ENCODE measurements at places on chromosomes 13 and 19. TPM values are rescaled to one million over a fixed set of nuclear protein-coding genes. Genes with fewer than 3 reads are reported as not detected.

- H3K36me3 ChIP-seq: no peaks in the 10 kb centered on the region
- H3K4me3 ChIP-seq: no peak overlapping the region
- no peak overlapping the region for H3K27ac ChIP-seq
- no peak for DNase-seq
- H3K4me1 ChIP-seq: no peaks in the 10 kb centered on the region
- H3K27me3 ChIP-seq: no peaks in the 10 kb centered on the region
These were observed 295.4 kb downstream of the SLITRK6 start for GRCh38 chr13:85503797-85504196.

The FCAR gene
- total RNA-seq: not detected

The PRKCSH gene
- 276 TPM for total RNA-seq

The ZNF30 gene
- 7.4 TPM for total RNA-seq

DNA sequence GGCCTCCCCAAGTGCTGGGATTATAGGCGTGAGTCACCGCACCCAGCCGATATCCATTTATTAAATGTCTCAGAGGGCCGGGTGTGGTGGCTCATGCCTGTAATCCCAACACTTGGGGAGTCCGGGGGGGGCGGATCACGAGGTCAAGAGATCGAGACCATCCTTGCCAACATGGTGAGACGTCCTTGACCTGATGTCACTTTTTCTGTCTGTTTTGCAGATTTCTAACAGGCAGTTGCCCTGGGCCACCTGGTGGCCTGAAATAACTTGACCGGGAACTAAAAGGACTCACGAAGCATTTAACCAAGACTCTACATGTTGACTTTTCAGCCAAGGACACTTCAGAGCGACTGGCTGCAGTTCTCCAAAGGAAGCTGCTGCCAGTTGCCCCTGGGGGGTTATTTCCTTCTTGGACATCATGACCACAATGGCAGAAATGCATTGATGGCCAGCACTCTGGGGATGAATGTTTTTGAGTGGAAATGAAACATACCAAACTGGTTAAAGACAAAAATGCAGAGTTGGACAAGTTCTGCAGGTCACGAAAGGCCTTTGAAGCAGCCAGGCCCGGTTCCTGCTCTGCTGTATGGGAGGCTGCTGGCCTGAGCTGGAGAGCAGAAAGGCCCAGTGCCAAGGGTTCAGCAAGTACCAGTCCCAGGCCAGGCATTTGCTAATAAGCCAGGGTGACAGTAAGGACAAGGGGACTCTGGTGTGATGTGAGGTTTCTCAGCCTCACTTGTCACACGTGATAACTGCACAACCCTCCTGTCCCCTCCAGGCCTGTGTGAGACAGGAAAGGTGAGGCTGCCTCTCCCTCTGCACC, 8.3 kb downstream of the ZNF837 start:
- no peaks in the 10 kb centered on the region for H3K36me3 ChIP-seq
- H3K27me3 ChIP-seq: peaks cover 4% of the 10 kb centered on the region
- no peak overlapping the region for H3K27ac ChIP-seq
- DNase-seq: no peak

- no peak for DNase-seq
- peak overlapping the region; percentile 52 for H3K4me3 ChIP-seq
- H3K27ac ChIP-seq: peak overlapping the region; percentile 84
- H3K4me1 ChIP-seq: peaks cover 33% of the 10 kb centered on the region
These were observed 13.0 kb downstream of the TFDP1 start for GRCh38 chr13:113597391-113598080.

DNA sequence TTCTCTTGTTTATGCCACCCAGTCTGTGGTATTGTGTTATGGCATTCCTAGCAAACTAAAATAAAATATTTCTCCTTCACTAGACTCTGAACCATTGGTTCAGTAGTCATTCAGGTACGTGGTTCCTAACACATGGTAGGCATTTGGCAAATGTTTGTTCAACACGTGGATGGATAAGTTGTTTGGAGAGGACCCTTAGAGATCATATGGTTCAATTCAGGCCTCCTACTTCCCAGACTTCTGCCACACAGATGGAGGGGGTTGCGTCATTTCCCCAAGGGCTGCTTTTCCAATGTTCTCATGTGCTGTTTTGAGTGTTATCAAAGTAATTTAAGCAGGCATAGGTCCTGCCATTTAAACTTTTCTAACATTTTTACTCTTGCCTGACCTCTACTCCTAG, 6.7 kb downstream of the CXCL17 start:
- DNase-seq: peak; percentile 72
- H3K4me1 ChIP-seq: peaks cover 22% of the 10 kb centered on the region
- peaks cover 5% of the 10 kb centered on the region for H3K27me3 ChIP-seq
- peak overlapping the region; percentile 72 for H3K4me3 ChIP-seq
- peak overlapping the region; percentile 92 for H3K27ac ChIP-seq

GRCh38 chr13:49731766-49732165, 40.5 kb upstream of the EBPL start:
- H3K4me3 ChIP-seq: no peak overlapping the region
- no peaks in the 10 kb centered on the region for H3K4me1 ChIP-seq
- no peak overlapping the region for H3K27ac ChIP-seq
- no peaks in the 10 kb centered on the region for H3K27me3 ChIP-seq

DNA sequence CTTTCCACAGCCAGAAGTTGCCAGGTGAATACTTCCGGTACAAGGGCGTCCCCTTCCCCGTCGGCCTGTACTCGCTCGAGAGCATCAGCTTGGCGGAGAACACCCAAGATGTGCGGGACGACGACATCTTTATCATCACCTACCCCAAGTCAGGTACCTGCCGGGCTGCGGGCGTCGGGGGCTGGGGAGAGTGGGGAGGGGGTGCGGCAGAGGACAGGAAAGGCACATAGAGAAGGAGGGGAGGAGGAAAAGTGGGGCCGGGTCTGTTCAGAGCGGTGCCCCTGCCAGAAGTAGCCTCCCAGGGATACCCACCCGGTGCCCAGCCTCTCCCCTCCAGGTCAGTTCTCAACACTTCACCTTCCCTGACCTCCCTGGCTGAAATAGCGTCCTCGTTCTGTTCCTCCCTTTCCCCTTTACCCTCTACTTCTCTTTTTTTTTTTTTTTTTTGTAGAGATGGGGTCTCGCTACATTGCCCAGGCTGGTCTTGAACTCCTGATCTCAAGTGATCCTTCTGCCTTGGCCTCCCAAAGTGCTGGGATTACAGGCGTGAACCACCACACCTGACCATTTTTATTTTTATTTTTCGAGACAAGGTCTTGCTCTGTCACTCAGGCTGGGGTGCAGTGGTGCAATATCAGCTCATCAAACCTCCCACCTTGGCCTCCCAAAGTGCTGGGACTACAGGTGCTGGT, 24.1 kb downstream of the SULT2B1 start:
- H3K27me3 ChIP-seq: no peaks in the 10 kb centered on the region
- DNase-seq: no peak
- no peak overlapping the region for H3K27ac ChIP-seq
- no peaks in the 10 kb centered on the region for H3K36me3 ChIP-seq

The FPR3 gene
- not detected for total RNA-seq

DNA sequence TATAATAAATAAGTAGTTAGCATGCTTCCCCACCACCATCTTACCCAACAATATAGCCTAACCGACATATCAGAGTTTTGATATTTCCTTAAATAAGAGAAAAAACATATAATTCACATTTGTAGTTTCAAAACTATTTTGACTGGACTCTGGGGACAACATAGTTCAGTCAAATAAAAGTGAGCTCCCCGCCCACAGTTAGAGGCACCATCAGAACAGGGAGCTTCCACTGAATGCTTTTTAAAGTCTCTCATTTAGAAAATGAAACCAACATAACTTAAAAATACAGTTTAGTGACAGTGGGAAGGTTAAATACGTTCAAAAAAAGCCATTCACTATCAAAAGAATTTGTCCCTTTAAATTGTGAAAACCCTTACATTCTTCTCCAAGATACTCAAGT, 92.8 kb downstream of the EPSTI1 start:
- H3K36me3 ChIP-seq: no peaks in the 10 kb centered on the region
- H3K4me3 ChIP-seq: no peak overlapping the region
- H3K27me3 ChIP-seq: no peaks in the 10 kb centered on the region
- H3K4me1 ChIP-seq: no peaks in the 10 kb centered on the region

GRCh38 chr13:104843401-104843800, 1692.1 kb downstream of the EFNB2 start:
- DNase-seq: no peak
- no peak overlapping the region for H3K4me3 ChIP-seq
- no peaks in the 10 kb centered on the region for H3K27me3 ChIP-seq
- no peaks in the 10 kb centered on the region for H3K36me3 ChIP-seq

GRCh38 chr13:112643759-112644459, 45.9 kb upstream of the ATP11A start:
- no peak overlapping the region for H3K27ac ChIP-seq
- H3K36me3 ChIP-seq: no peaks in the 10 kb centered on the region
- DNase-seq: no peak
- H3K27me3 ChIP-seq: peaks cover 3% of the 10 kb centered on the region
- H3K4me1 ChIP-seq: peaks cover 7% of the 10 kb centered on the region
- H3K4me3 ChIP-seq: no peak overlapping the region

The SHISA7 gene
- 3.2 TPM for total RNA-seq

DNA sequence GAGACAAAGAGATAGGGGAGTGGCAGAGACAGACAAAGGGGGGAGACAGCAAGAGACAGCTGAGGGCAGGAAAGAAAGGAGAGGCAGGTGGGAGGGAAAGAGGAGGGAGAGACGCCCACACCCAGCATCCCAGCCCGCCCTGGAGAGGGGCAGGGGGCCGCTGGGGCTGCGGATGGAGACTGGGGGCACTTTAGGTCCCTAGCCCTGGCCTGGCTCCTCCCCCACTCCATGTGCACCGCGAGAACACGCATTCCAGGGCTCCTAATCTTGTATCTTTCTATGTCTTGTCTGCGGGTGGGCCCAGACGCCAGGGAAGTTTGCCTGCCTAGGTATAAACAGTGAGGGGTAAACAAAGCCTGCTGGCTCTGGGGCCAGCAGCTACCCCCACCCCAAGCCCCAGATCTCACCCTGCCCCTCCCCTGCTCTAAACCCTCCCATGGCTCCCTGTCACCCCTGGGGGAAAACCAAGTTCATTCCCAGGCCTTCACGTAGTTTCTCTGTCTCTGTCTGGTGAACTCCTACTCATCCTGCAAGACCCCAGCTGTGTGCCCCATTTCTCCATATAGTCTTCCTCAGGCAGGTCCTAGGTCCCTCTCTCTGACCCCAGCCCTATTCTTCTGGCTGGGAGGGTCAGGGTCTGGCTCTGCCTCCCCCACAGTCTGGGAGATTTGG, 5.7 kb downstream of the TLE5 start:
- H3K4me3 ChIP-seq: peak overlapping the region; percentile 46
- peaks cover 9% of the 10 kb centered on the region for H3K4me1 ChIP-seq
- H3K27ac ChIP-seq: no peak overlapping the region
- H3K36me3 ChIP-seq: peaks cover 4% of the 10 kb centered on the region

The PTOV1 gene
- total RNA-seq: 342 TPM

The ATP4B gene
- total RNA-seq: not detected

DNA sequence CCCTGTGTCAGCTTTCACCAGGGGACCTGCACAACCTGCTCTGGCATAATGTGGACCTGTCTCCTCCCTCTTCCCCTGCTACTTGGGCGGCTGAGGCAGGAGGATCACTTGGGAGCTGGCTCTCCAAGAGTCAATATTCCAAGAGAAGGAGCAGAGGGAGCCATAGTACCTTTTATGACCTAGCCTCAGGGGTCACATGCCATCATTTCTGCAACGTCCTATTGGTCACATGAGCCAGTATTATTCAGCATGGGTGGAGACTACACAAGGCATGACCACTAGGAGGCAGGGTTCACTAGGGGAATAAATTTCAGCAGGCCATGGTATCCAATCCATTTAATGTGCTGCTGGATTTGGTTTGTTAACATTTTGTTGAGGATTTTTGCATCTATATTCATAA, 12.0 kb upstream of the SHFL start:
- DNase-seq: no peak
- no peak overlapping the region for H3K27ac ChIP-seq
- H3K36me3 ChIP-seq: no peaks in the 10 kb centered on the region
- H3K4me1 ChIP-seq: no peaks in the 10 kb centered on the region
- no peak overlapping the region for H3K4me3 ChIP-seq

DNA sequence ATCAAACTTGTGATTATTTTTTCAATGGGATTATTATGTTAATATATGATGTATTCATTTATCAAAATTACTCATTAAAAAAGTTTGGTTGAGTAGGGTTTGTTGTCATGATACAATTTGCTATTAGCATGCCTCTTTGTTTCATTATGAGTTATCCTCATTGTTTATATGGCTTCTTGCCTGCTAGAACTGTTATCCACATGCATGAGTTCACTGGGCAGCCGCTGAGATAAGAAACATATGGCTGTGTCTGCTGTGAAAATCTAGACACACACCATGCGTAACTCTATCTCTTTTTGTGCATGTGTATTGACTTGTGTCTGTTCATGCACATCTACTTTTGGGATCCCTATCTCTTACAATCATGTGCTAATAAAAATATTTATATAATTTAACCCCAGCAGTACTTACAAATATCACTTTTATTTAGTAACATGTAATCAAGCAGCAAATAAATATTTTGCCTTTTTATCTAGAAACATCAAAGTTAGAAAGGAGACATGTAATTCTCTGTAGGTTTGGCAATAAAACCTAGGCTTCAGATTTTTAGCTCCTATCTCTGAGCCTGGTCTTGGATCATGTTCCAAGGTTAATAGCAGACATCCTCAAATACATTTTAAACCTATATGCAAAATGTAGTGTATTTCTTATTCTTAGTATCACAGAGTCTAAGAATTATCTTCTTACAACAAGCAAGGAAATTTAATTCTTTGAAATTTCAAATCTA, 11.2 kb upstream of the KLF12 start:
- no peaks in the 10 kb centered on the region for H3K36me3 ChIP-seq
- DNase-seq: no peak
- H3K4me3 ChIP-seq: no peak overlapping the region
- H3K27me3 ChIP-seq: peaks cover 5% of the 10 kb centered on the region
- H3K4me1 ChIP-seq: peaks cover 20% of the 10 kb centered on the region

The ZNF793 gene
- total RNA-seq: 19.4 TPM

DNA sequence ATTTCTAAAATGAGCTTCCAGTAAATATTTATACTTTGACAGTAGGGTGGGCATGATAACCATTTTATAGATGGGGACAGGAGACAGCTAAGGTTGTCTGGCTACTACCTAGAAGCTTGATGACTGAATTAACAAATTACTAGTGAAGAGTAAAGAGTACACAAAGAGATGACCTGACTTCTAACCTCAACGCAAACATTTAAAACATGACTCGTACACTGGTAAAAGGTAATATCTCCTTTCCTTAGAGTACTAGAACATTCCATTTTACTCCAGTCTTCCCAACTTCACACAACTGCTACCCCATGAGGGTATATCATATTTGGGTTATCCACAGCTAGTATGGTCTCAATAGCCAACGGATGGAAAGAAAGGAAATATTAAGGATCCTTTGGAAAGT, 258.9 kb downstream of the FOXO1 start:
- no peaks in the 10 kb centered on the region for H3K27me3 ChIP-seq
- peaks cover 4% of the 10 kb centered on the region for H3K36me3 ChIP-seq
- no peak overlapping the region for H3K27ac ChIP-seq
- DNase-seq: no peak

Data from glutamatergic neuron (in vitro differentiated cells).